ENCODE measurements at places on chromosomes 7 and 10. TPM values are rescaled to one million over a fixed set of nuclear protein-coding genes. Genes with fewer than 3 reads are reported as not detected.

The GRM8 gene
- total RNA-seq: not detected

The RBP3 gene
- total RNA-seq: not detected

The LRIT1 gene
- total RNA-seq: not detected

The SEMA3E gene
- 0.15 TPM for total RNA-seq

The CACNA2D1 gene
- 78.8 TPM for total RNA-seq

The ADAP1 gene
- total RNA-seq: 1.2 TPM

The OPN1SW gene
- not detected for total RNA-seq

The NEURL1 gene
- total RNA-seq: 0.68 TPM

The CYP3A7 gene
- total RNA-seq: not detected

The CTAGE8 gene
- 0.10 TPM for total RNA-seq

The TRRAP gene
- total RNA-seq: 25.2 TPM

The TDRD1 gene
- total RNA-seq: 1.7 TPM

The COPG2 gene
- total RNA-seq: 14.7 TPM

The MACROH2A2 gene
- 11.1 TPM for total RNA-seq

The PON3 gene
- 0.39 TPM for total RNA-seq

The CALHM2 gene
- total RNA-seq: 125 TPM

The TRDMT1 gene
- 2.8 TPM for total RNA-seq

The NUTM2D gene
- 6.0 TPM for total RNA-seq

The TAS2R41 gene
- total RNA-seq: not detected

The FAM241B gene
- total RNA-seq: not detected

The ELN gene
- 20.8 TPM for total RNA-seq

The NANOS1 gene
- 1.7 TPM for total RNA-seq

The TECPR1 gene
- 18.8 TPM for total RNA-seq

The SHH gene
- total RNA-seq: not detected

The OR2A2 gene
- total RNA-seq: not detected

The IRF5 gene
- total RNA-seq: not detected

The AKR1C4 gene
- not detected for total RNA-seq

The RASSF4 gene
- 7.4 TPM for total RNA-seq

The ASL gene
- 43.5 TPM for total RNA-seq

The CNOT4 gene
- total RNA-seq: 13.7 TPM

The ELFN1 gene
- total RNA-seq: 0.68 TPM

The WDFY4 gene
- total RNA-seq: not detected

The PRKG1 gene
- total RNA-seq: 13.7 TPM

The LOXL4 gene
- 3.9 TPM for total RNA-seq

The NKX6-2 gene
- not detected for total RNA-seq

The SPDYE2B gene
- not detected for total RNA-seq

The CC2D2B gene
- not detected for total RNA-seq

The RET gene
- total RNA-seq: 0.39 TPM

The ZPBP gene
- not detected for total RNA-seq

The ZNF248 gene
- total RNA-seq: 5.6 TPM

The TMEM273 gene
- total RNA-seq: not detected

The CD36 gene
- total RNA-seq: 60.9 TPM

The IMMP2L gene
- total RNA-seq: 10.8 TPM

The ABCC2 gene
- 1.8 TPM for total RNA-seq

The CHST15 gene
- total RNA-seq: 17.1 TPM

The CYCS gene
- total RNA-seq: 19.8 TPM

The TNPO3 gene
- 24.6 TPM for total RNA-seq

The NKX1-2 gene
- not detected for total RNA-seq

The OR2F2 gene
- not detected for total RNA-seq

The SYNPO2L gene
- total RNA-seq: 0.06 TPM

The NXPH1 gene
- total RNA-seq: not detected

The NRCAM gene
- 26.5 TPM for total RNA-seq

The LEP gene
- not detected for total RNA-seq

The HOXA13 gene
- total RNA-seq: not detected

The CCL26 gene
- total RNA-seq: not detected

The DRGX gene
- not detected for total RNA-seq

The VSTM4 gene
- 5.3 TPM for total RNA-seq

The BRAT1 gene
- 43.6 TPM for total RNA-seq

Data from cardiac ventricle fibroblast (primary cell).